ENCODE measurements at places on chromosomes 6 and 20.

GRCh38 chr6:100464903-100465700 lies at the start of gene SIM1:
SIM1 (minus strand) TSS chr6:100464921; CDS start chr6:100463468, 1,453 bp downstream.
- no peak for DNase-seq

DNA sequence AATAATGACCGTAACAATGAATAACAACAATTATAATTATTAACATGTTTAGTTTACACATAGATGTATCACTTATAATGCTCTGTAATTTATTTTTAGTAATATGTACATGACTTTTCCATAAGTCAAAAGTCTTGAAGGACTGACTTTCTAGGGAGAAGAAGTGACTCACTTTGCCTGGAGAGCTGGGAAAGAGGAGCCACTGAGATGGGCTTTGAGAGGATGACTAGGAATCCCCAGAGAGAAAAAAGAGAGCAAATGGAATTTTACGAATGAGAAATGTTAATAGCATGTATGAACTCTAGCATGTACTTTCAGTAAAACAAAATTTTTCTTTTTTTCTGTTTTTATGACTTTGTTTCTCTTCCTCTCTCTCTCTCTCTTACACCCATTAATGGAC lies 67.8 kb upstream of the RALY start:
- DNase-seq, result no peak

GRCh38 chr6:119200512-119201175 lies 122.2 kb upstream of the FAM184A start:
- no peak for DNase-seq

DNA sequence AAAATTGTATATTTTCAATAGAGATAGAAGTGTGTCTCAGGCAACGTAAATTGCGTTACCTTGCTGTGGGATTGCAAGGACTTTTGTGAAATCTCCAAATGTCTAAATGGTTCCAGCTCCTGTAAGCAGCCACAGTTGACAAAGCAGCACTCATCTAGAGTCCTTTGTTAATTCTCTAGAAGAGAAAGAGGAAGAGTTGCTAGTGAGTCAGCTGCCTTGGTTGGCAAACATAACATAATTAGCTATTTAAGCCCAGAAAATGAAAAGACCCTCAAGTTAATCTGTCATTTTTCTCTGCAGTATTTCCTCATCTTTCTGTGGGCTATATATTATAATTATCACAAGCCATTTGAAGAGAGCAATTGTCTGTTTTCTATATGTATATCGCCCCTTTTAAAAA lies 66.4 kb upstream of the FABP7 start:
- DNase-seq, result no peak

- no peak for DNase-seq
Measured at GRCh38 chr6:170186006-170186935, 104.6 kb downstream of the DLL1 start.

DNA sequence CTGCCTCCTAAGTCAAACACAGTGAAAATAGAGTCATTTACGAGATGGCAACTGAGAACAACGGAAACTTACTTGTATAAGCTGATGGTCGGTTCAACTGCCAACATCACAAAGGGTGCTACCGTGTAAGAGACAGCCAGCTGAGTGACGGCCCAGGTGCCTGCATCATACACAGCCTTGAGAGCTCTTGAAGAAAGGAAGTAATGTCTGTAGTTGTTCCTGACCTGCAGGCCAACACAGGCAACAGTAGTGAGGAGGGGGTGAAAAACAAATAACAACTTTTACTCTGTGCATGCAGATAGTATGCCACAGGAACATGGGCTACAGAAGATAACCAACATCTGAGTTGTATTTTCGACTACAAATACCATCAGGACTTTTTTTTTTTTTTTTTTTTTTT lies 102.7 kb downstream of the MBOAT1 start:
- no peak for DNase-seq

GRCh38 chr6:68637071-68637470 lies 2.0 kb downstream of the ADGRB3 start:
- no peak for DNase-seq

DNA sequence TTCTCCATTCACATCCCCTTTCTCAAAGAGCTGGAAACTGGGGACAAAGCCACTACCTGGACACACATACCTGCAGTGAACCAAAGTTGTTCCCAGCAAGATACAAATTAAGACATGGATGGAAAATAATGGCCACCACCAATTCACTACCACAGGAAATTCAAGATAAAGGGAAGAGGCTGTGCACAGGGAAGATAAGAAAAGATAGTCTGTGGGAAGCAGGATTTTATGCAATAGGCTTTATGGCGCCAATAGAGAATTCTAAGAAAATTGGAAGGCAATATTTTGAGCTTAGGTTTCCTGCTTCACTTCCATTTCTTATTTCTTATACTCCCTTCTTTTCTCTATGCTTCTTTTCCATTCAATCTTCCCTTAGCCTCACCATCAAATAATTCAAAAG lies 9.9 kb downstream of the GPX6 start:
- no peak for DNase-seq

DNA sequence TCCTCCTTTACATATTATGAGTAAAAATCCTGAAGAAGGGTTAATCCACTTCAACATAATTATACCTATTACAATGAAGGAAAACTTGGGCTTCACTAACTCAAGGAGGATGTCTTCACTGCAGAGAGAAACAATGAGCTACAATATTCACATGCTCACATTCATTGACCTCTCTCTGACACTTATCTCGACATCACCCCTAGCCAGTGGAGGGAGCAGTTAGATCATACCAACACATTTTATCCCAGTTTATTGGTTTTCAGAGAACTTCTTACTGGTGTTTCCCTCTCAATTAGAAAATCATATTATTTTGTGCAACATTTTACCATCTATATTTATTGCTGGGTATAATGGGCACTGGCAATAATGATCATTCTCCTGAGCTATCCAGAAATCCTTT lies 646.5 kb downstream of the TENT5A start:
- DNase-seq, result no peak

DNA sequence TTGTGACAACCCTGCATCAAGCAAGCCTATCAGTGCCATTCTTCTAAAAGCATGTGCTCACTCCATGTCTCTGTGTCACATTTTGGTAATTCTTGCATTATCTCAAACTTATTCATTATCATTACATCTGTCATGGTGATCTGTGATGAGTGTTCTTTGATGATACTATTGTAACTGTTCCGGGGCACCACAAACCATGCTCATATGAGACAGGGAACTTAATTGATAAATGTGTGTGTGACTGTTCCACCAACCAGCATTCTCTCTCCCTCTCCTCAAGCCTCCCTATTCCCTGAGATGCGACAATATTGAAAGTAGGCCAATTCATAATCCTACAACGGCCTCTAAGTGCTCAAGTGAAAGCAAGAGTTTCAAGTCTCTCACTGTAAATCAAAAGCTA lies 4.0 kb downstream of the HUS1B start:
- no peak for DNase-seq

DNA sequence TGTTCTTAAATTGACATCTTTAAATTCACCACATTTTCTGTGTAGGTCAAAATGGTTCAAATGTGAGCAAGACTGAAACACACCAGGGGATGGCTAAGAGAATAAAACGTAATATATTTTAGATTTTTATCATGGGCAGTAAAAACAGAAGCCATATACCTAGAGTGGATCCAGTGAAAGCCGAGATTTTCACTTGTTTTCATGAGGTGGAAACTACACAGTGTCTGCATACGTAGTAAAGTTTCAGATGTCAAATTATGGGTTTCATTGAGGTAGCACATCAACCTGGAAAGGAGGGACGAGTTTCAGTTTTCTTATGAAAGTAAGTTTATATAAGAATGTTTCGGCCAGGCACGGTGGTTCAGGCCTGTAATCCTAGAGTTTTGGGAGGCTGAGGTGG lies 25.9 kb downstream of the METTL24 start:
- DNase-seq, result no peak

DNA sequence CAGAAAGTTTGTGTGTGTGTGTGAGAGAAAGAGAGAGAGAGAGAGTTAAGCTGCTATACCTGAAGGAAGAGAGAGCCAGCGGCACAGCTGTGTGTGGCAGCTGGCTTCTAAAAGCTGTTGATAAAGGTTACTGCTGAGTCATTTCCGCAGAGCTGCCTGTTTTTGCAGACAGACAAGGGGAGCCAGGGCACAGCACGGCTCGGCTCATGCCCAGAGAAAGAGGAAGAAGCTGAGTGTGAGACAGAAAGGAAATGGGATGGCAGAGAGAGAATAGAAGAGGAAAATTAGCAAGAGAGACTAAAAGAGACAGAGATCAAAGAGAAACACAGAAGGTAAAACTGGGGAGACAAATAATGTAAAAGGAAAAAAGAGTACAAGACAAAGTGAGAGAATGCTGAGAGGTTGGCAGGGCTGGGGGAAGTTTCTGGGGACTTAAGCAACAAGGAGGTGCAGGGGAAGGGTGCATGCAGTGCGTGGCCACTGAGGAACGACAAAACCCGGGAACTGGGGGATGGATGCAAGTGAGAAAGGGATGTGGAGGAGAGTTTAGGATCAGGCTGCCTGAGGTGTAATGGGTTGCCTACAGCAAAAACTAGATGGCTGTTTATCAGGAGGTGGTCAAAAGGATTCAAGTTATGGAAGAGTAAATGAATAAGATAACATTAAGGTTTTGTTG lies 22.7 kb downstream of the HLA-A start:
- DNase-seq, result peak; percentile 64

GRCh38 chr20:17438436-17439039 lies 92.6 kb downstream of the BFSP1 start:
- DNase-seq, result no peak

- no peak for DNase-seq
Measured at GRCh38 chr6:153000243-153000642, 2.3 kb downstream of the MTRF1L start.

GRCh38 chr6:115442323-115442722 lies 618.4 kb downstream of the FRK start:
- DNase-seq, result no peak

DNA sequence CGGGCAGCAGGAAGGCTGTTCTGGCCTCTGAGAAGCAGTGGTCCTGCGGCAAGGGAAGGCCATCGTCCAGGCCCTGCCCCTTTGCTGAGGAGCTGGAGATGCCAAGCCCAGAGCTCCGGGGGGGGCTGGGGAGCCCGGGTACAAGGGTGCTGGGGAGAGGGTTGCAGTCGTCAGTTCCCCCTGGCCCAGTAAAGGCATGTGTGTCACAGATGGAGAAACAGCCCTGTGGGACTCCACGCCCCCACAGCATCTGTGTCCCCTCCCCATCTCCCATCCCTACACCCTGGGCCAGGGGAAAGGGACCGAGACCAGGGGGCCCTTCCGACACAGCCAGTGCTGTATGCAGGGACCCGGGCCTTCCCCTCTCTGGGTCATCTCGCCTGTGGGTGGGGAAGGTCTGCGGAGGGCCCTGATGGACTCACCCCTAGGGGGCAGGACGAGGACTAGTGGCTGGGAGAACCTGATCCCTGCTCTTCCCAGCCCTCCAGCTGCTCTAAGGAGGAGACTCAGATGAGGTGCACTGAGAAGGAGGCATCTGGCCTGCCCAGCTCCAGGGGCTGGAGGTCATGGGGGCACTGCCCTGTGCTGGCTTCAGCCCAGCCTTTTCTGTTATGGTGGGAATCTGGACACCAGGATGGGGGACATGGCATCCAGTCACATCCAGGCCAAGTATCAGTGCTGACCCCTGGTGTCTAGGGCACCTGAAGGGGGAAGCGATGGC lies 609 bp downstream of the MYL9 start:
- DNase-seq, result no peak

DNA sequence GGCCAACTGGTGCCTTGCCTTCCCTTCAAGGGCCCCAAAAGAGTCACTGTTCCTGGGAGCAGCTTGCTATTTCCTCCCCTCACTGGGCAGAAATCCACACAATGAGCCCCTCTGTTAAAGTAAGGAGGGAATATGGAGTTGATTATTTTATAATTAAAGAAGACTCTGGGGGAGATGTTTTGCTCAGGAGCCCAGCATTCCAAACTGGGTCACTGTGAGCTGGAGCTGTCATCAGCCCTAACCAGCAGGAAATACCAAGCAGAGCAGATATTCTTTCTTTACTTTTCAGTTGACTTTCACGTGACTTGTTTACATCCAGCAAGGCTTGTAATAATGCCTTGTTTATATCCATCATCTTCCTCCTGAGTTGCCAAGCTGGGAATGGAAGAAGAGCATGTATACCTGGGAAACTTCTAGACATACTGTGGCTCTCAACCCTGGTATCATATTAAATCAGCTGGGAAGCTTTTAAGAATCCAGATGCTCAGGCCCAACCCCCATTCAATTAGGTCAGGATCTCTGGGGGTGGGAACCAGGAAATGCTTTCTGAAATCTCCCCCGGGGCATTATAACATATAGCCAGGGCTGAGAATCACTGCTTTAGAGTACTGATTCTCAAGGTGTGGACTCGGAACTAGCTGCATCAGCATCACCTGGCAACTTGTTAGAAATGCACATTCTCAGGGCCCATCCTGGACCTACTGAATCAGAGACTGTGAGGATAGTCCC lies 175.6 kb upstream of the MYLIP start:
- DNase-seq, result no peak

DNA sequence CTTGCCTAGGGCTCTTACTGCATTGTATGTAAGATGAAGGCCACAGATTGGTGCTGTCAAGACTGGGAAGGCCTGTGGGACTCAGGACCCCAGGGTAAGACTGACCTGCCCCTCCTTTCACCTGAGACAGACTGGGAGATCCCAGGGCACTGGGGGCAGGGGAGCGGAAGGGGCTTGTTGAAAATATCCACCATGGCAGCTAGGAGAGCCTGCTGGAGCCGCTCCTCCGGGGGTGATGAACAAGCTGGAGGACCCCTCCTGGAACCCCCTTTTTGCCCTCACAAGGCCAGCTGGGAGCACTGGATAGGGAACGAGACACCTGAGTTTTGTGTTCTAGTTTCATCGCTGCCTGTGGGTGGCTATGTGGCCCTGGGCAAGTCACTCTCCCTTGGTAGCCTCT lies 9.2 kb upstream of the SDCBP2 start:
- no peak for DNase-seq

DNA sequence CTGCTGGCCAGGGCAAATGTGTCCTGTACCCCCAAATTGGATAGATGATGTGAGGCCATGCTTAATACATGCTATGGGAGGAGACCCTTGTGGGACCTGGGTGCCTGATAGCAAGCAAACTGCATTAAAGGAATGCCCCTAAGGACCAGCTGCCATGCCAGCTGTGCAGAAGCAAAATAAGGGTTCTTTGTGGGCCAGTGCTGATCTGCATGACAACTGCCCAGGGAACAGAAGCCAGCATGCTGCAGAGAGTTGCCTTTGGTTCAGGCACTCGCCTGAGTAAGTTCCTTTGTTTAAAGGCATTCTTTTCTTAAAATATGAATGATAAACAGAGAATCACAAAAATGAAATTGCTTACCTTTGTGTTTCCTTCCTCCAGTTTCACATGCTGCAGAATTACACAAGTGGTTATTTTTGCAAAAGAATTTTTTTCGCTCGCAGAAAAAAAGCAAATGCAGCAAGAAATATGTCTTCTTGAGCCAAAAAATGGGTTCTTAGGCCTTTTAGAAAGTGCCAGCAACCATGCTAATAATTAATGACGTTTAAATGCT lies 6.9 kb upstream of the SYNDIG1 start:
- DNase-seq, result no peak

GRCh38 chr20:3646651-3647050 lies 16.5 kb downstream of the GFRA4 start:
- DNase-seq, result no peak

GRCh38 chr20:9270831-9271230 lies 201.9 kb downstream of the PLCB4 start:
- no peak for DNase-seq

GRCh38 chr6:129353067-129353466 lies 356.9 kb downstream of the ARHGAP18 start:
- DNase-seq, result no peak

- DNase-seq, result no peak
Measured at GRCh38 chr6:2205396-2205795, 40.0 kb downstream of the GMDS start.

All from activated T-cell treated with anti-CD3 and anti-CD28 coated beads for 24 hours (primary cell).